ENCODE measurements at places on chromosomes 6 and 20.

DNA sequence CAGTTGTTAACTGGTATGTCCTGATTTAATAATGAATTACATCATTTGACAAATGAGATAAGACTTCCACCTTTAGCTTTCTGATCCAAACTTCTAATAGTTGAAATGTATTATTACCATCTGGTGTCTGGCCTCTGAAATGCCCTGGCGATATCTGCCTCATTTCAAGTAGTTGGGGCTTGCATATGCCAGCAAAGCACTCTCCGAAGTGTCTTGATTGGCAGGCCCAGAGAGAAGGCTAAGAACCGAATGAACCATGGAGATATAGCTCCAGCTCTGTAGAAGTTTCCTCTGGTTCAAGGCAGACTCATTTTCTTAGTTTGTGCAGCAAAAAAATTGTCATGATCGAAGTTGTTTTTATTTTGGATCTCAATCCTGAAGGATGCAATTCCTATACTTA is 13.4 kb upstream of the HIVEP2 start:
- DNase-seq, result no peak

GRCh38 chr6:32617751-32618150 is 19.5 kb upstream of the HLA-DQA1 start:
- DNase-seq, result no peak

DNA sequence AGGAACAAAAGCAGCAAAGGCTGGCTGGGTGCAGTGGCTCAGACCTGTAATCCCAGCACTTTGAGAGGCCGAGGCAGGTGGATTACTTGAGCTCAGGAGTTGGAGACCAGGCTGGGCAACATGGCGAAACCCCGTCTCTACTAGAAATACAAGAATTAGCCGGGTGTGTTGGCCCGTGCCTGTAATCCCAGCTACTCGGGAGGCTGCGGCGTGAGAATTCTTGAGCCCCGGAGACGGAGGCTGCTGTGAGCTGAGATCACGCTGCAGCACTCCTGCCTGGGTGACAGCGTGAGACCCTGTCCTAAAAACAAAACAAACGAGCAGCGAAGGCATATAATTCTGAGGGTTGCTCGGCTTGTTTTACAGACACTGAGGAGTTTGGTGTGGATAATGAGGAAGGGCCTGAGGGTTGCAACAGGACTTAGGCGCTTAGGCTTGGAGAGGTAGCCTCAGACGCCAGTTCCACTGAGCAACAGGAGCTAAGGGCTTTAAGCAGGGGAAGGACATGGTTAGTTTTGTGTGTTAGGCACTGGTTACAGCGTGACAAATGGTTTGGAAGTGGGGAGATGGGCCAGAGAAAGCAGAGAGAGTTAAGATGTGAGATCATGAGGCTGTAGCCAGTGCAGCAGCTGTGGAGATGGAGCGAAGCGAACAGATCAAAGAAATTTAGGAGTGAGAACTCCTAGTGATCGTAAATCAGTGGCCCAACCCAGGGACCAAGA is 1.2 kb downstream of the MYH7B start:
- no peak for DNase-seq

DNA sequence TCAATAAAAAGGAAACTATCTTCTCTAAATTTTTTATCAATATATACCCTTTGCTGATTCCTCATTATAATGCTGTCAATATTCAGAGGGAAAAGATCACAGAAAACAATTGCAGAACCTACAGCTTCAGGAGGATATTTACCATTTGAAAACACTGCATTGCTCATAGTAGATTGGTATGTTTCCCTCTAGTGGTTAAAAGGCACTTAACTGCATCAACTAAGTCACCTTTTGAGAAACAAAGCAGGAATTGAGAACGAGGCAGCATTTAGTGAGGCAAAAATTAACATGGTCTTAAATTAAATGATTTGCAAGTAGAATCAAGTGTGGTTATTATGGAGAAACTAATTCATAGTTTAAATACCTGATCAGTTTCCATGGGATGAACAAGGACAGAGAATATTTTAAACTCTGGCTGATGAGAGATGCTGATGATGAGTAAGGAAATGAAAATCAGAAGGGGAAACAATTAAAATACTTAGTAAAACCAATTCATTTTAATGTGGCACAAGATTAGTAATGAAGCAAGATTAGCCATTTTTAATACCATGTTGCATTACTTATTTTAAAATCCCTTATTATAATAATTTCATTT is 642.1 kb downstream of the EPHA7 start:
- DNase-seq, result no peak

DNA sequence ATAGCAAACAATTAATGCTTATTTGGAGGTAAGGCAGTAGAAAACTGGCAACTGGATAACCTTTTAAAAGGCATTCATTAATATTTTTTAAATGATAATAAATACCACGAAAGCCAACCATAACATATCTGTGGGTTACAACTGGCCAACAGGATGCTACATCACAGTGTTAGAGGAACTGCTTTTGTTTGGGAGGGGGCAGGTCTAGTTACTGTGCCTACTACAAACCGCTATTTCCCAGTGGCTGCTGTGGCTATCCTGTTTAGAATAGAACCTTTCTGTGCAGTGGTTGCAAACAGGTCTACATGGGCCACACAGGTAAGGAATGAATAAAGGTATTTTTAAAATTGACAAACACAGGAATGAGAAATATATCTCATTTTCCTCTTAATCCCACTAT is 976 bp downstream of the PIGT start:
- DNase-seq, result no peak

DNA sequence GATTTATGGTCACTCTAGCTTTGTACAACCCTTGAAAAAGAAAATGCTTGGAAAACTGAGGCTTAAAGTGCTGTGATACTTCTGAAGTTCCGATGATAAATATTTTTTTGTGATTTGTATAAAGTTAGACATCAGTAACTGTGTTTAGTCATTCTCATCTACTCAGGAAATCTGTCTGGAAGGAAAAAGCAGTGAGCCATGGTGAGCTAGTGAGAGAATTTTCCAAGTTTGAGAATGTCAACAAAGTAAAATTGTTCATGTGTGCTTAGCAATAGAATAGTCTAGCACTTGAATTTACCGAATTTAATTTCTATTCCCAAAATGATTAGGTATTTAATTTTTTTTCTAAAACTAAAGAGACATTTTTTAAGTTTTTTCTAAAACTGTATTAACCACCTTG is 41.3 kb upstream of the PLCB4 start:
- no peak for DNase-seq

- DNase-seq, result no peak
These were observed 121.2 kb downstream of the SGK1 start for GRCh38 chr6:134196568-134197193.

DNA sequence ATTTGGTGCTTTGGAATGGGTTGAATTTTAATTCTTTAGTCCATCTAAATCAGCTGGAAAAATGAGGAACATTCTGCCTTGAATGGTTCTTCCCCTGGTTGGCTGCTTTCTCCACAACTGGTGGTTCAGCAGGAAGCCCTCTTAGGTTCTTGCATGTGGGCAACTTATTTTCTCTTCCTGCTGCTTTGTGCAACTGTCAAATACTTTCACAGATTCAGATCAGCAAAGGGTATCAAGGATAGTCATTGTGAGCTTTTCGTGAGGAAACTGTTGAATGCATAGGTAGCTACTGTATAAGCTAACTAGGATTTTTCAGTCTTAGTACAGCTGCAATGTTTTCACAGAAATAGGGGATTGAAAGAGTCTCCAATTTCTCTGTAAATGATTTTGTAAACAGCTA is 72.9 kb upstream of the MRAP2 start:
- DNase-seq, result no peak

GRCh38 chr6:139006477-139006876 is 18.4 kb upstream of the REPS1 start:
- no peak for DNase-seq

- DNase-seq, result no peak
These were observed 346.3 kb downstream of the BMP2 start for GRCh38 chr20:7113577-7114466.

DNA sequence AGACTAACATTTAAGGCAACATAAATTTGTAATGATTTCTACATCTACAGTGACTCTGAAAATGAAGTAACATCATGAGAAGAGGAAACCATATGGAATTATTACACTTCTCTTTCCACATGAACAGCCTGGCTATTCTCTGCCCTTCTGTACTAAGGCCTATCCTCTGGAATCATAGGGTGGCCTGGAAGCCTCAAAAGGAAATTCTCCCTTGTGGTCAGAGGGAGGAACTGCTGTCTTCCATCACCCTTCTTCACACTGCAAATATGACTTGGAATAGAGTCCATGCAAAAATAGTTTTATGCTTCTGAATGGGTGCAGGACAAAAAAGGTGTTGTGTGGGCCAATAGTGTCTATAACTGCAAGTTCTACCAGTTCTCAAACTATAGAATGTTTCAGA is 44.6 kb upstream of the SH3BGRL2 start:
- DNase-seq, result no peak

DNA sequence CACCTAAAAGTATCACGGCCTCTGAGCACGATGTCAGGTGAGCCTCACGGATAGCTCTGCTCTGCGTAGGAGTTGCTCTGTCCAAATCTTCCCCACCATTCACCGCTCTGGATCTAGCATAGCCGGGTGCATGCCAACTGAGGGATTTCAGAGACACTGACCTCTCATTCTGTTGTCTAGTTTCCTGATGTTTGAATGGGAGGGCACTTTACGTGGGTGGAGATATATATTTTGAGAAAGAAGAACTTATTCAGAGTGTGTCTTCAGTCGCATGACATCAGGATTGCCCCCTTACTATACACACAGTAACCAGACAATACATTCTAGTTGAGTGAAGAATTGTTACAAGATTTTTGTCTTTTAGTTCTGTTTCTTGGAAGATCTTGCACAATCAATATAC is 96.5 kb upstream of the CITED2 start:
- DNase-seq, result no peak

DNA sequence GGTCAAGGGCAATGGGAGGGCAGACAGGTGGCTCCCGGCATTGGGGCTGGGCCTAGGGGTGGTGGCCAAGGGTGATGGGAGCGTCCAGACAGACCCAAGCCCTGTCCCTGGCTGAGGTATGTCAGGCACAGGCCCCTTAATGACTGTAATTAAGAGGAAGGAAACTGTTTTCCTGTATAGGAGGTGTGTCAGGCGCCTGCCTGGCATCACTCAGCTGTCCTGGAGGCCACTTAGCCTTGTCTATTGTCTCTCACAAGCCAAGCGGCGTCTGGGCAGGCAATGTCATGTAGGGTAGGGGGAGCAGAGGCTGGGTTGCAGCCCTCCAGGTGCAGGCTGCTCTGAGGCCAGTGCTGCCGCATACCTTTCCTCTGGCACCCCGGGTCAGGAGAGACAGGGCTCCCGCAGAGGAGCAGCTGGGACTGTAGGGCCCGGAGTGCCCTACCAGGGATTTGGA is 3.9 kb upstream of the FAM83C start:
- no peak for DNase-seq

DNA sequence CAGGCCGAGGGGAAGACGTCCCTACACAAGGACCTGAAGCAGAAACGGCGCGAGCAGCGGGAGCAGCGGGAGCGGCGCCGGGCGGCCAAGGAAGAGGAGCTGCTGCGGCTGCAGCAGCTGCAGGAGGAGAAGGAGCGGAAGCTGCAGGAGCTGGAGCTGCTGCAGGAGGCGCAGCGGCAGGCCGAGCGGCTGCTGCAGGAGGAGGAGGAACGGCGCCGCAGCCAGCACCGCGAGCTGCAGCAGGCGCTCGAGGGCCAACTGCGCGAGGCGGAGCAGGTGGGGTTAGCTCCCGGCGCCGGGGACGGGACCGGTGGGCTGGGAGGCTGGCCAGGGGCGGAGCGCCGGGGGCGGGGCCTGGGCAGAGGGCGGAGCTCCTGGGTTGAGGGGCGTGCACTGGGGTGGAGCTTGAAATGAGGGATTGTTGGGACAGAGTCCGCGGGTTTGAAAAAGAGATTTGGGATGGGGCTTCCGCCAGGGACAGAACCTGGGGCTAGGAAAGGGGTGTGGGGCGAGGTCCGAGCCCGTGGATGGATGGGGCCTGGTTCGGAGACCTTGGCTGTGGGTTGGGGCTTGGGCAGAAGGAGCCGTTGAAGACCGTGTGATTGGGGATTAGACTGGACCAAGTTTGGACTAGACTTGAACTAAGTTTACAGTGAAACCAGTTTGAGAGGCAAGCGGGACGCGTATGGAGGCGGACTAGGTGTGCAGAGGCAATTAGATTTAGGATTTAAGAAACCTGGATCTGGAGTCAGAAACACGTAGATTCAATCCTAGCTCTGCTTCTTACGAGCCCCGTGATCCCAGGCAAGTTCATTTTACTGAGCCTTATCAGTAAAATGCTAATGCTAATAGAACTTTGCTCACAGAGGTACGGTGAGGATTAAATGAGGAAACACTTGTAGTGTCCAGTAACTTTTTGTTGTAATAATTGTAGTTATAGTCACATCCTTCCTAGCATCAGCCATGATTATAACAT is 20.9 kb downstream of the DEF6 start:
- DNase-seq, result no peak

DNA sequence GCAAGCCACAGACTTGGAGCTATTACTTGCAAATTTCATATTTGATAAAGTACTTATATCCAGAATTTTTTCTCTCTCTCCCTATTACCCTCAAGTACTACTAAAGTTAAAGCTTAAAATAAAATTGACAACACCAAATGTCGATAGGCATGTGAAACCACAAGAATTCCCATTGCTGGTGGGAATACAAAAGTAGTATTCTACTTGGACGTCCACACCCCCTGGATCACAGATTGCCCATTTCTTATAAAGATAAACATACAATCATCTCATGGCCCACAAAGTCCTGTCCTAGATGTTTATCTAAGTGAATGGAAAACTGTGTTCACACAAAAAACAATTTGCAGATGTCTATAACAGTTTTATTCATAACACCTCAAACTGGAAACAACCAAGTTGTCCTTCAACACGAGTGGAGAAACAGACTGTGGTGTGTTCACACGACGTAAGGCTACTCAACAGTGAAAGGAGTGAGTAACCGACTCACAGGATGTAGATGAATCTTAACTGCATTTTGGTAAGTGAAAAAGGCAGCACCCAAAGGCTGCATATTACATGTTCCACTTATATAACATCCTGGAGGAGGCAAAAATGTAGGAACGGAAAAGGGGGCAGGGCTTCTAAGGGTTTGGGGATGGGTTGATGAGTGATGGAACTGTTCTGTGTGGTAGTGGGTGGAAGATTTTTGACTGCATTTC is 297.4 kb downstream of the THBS2 start:
- DNase-seq, result no peak

DNA sequence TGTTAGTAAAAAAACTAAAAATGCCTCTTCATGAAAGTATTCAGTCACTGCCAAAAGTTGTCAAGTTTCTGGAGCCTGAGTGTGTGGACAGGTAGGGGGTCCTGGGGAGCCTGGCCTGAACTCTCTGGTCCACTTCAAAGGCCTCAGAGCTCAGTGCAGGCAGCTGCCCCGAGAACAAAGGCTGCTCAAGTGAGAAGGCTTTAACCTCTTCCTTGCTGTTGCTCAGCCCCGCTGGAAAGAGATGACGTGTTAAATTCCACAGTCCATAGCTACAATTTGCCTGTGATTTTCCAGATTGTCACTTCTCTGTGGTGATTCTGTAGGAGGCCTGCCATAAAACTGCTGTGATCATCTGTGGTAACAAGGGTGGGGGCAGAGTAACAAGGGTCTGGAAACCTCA is 96.9 kb downstream of the FAM120B start:
- no peak for DNase-seq

All from activated naive CD8-positive, alpha-beta T cell treated with anti-CD3 and anti-CD28 coated beads, Interleukin-2, amount 50 U/mL, for 16 hours (primary cell).